ENCODE measurements at places on chromosomes 7 and 10.
A peak's percentile ranks its signal among the peaks of the same experiment; 100 is the strongest.

- no peak for DNase-seq
Measured at GRCh38 chr7:52843436-52843835, 192.0 kb upstream of the POM121L12 start.

- no peak for DNase-seq
Measured at GRCh38 chr10:35452847-35453246, 116.5 kb downstream of the CCNY start.

DNA sequence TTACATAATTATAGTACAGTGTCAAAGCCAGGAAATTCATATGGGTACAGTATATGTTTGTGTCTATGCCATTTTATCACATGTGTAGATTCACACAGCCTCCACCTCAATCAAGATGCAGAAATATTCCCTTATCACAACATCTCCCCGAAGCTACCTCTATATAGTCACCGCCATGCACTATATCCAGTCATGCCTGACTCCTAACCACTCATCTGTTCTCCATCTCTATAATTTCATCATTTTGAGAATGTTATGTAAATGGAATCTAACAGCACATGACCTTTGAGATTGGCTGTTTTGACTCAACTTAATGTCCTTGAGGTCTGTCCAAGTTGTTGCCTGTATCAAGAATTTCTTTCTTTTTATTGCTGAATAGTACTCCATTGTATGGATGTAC, 22.3 kb upstream of the SLC25A13 start:
- DNase-seq = no peak

DNA sequence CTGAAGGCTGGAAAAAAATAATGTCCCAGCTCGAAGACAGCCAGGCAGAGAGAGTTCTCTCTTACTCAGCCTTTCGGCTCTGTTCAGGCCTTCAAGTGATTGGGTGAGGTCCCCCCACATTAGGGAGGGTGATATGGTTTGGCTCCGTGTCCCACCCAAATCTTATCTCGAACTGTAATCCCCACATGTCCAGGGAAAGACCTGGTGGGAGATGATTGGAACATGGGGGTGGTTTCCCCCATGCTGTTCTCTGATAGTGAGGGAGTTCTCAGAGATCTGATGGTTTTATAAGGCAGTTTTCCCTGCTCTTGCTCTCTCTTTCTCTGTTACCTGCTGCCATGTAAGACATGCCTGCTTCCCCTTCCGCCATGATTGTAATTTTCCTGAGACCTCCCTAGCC, 36.6 kb upstream of the LEP start:
- no peak for DNase-seq

GRCh38 chr10:19767876-19768275, 48.4 kb upstream of the PLXDC2 start:
- DNase-seq = no peak

GRCh38 chr7:42972699-42973500, 40.7 kb downstream of the MRPL32 start:
- DNase-seq = no peak

- no peak for DNase-seq
Measured at GRCh38 chr7:54738737-54739136, 20.3 kb downstream of the SEC61G start.

DNA sequence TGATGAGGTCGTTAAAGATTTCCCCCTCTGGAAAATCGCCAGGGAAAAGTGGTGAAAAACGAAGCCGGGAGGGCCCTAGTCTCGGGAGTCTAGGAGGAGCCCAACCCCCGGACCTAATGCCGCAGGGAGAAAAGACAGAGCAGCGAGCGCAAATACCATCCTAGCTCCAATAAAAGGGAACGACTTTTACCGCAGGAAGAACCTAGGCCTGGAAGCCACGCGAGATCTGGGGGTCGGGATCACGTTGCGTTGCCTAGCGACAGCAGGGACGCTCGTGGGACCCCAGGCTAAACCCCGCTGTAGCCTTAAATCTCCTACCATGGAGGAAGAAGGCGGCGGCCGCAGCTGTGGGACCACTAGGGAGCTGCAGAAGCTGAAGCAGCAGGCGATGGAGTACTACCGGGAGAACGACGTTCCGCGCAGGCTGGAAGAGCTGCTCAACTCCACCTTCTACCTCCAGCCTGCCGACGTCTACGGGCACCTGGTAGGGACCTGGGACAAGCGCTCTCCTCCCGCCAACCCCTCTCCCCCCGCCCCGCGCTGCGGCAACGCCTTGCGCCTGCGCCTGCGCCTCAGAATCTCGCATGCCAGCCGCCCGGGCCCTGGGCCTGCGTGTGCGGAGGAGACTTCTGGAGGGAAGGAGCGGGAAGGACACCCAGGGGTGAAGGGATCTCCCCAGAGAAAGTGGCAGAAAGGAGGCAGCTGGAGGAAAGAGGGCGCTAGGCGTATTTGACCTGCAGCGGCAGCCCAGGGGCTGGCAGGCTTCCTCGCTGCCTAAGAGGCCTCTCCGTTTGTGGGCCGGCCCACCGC, at the start of gene ENO4:
ENO4 (plus strand) TSS at position 252 of the 810 bp plus-strand sequence; CDS start at position 320, 68 bp downstream.
- peak; percentile 79 for DNase-seq

- no peak for DNase-seq
Measured at GRCh38 chr7:90599892-90600555, 3.9 kb downstream of the CDK14 start.

DNA sequence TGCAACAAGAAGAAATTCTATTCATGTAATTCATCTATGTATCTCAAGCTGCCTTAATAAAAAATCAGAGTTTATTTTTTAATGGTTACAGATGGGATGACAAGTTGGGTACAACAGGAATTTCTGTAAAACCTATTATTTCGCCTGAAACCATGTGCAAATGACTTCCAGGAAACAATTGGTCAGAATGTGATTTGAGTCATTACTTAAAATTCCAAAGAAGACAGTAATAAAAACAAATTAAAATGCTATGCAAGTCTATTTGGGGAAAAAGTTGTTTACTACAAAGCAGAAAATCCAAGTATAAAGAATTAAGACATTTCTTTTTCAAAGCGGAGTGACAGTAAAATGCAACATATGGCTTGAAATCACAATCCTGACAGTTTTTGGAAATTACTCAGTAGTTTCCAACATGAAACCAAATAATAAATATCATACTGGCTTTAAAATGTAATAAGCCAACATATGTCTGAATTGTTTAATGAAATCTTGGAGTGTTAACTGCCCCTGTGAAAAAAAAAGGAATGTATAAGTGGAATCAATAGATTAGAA, 41.5 kb upstream of the SEMA3C start:
- no peak for DNase-seq

DNA sequence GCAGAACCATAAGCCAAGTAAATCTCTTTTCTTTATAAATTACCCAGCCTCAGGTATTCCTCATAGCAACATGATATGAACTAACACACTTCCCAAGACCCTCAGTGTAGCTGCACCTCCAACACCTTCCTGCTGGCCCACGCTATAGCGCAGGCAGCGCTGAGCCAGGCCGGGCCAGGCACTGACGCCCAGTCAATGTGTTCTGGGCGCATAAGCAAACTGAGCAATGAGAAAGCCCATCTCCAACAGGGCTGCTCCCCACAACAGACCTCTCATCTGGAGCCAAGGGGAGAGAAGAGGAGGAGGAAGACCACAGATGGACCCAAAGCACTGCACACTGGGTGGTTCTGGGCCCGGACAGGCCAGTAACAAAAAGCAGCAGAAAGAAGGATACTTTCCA, 40.8 kb downstream of the FAM53B start:
- peak; percentile 71 for DNase-seq

DNA sequence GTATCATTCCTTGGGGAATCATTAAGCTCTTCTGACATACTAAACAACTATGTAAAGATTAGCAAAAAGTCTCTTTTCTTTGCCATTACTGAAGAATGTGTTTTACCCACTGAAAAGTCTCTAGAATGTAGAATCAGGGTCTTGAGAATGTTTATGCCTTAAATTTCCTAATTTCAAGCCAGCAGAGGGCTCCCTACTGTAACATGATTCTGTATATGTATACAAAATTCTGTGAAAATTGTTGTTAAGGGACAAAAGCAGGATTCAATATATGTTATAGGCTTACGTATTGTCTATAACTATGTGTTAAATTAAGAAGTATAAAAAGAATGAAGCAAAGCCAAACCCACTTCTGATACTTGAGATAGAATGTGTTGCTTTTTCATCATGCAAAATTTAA, 296.9 kb upstream of the DGKB start:
- DNase-seq = no peak

DNA sequence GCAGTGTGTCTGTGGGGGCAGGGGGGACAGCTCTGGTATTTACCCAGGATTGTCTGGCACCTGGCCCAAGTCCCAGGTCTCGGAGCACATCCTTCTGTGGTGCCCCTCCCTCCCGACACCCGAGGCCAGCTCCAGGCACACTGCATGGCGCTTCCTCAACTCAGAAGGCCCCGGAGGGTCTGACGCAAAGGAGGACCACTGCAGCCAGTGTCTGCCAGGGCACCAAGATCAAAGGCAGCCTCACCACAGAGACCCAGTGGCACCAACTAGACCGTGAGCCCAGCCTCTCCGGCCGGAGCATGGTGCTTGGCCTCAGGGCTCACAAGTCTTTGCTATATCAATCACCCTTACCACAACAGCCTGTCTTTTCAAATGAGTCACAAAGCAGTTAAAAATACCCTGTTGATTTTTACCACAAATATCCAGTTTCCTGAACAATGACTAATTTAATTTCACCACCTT, 99.3 kb upstream of the DDC start:
- DNase-seq = no peak

GRCh38 chr7:155856656-155857055, 44.4 kb upstream of the SHH start:
- DNase-seq = no peak

- DNase-seq = no peak
Measured at GRCh38 chr10:9096288-9096687, 1041.8 kb downstream of the GATA3 start.

DNA sequence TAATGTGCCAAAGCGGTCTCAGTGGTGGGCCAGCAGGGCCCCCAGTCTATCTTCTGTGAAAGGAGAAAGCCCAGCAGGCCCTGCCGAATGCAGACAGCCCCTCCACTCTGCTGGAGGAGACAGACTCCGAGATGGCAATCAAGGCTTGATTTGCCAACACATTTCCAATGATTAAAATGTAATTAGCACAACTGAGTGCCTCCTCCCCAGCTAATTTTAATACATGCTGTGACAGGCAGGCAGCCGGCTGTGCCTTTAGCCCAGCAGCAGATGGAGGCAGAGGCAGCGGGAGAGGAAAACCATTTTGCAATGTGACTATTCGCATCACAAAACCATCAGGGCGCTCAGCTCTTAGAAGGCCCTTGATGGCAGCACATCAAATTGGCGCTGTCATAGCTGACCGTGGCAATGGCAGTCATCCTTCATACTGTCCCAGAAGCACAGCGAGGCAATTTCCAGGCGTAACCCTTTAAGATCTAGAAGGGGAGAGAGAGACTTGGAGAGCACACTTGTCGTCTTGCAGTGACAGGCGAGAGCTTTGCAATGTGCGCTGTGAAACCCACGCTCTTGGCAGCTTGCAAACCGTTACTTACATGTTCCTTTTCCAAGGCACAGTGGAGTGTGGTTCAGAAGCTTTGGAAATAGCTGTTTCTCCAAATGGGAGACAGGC, 714.8 kb upstream of the GALNT17 start:
- DNase-seq = peak; percentile 51

- peak; percentile 93 for DNase-seq
Measured at GRCh38 chr7:106057962-106058927, 53.9 kb downstream of the SYPL1 start.

- peak; percentile 23 for DNase-seq
Measured at GRCh38 chr7:29177963-29178600, 16.5 kb upstream of the CHN2 start.

- DNase-seq = peak; percentile 27
Measured at GRCh38 chr7:66859794-66860645, 61.0 kb upstream of the TMEM248 start.

DNA sequence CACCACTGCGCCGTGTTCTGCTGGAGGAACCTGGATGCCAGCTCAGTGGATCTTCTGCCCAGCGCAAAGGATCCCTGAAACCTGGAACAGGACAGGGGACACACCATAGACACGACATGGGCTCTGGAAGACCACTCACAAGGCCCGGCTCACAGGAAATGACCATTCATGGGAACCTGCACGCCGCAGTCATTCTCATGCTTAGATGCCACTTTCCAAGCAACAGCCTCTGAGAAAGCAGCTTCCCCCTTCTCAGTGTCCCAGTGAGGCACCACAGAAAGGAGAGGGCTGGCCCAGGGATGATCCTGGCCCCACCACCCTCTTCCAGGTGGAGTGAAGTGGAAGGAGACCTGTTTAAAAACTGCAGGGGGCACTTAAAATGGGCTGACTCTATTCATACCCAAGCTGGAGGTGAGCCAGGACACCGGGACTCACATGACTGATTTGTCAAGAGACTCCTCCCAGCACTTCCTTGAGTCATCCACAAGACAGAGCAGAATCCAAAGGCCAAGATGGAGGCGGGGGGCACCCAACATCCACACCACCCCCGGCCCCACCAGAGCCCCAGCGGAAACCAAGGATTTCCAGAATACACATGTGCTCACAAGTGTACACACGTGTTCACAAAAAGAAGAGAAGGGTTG, 11.2 kb downstream of the CTBP2 start:
- DNase-seq = no peak

DNA sequence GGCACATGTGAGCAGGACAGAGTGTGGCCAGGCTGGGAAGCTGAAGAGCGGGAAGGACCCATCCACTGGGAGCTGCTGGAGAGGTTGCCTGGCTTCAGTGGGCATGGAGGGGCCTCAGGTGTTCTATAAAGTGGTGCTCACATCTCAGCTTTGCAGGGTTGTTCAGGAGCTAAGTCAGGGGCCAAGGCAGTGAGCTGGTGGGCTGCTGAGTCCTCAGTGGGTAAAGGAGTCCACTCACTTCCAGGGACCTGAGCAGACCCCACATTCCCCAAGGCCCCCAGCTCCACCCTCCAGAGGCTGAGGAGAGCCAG, 28.8 kb upstream of the C10orf53 start:
- DNase-seq = no peak

DNA sequence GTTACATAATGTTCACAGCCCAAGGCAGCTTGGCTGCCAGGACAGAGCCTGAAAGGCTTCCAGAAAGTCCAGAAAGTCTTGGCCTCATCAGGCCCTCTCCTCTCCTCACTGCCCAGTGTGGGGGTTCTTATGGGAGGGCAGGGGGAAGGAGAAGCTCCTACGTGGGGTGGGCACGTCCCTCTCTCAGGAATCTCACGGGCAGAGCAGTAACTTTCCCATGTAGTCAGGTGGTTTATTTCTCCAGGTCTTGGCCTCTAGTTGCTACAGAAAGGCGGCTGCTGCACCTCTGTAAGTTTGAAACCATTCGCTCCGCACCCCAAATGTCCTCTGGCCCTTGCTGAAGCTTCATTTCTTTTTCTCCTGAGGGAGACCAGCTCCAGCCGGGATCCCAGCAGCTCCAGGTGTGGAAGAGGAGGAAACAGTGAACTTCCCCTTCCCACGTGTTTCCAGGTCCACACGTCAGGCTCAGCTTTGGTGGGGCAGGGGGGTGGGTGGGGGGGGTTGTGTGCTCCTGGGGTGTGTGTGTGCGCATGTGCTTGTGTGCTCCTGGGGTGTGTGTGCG, 320.3 kb downstream of the WDR37 start:
- DNase-seq = no peak

GRCh38 chr10:77993620-77994019, 35.7 kb downstream of the POLR3A start:
- no peak for DNase-seq
